ENCODE measurements at places on chromosomes 1 and 21.
A peak's percentile ranks its signal among the peaks of the same experiment; 100 is the strongest.

DNA sequence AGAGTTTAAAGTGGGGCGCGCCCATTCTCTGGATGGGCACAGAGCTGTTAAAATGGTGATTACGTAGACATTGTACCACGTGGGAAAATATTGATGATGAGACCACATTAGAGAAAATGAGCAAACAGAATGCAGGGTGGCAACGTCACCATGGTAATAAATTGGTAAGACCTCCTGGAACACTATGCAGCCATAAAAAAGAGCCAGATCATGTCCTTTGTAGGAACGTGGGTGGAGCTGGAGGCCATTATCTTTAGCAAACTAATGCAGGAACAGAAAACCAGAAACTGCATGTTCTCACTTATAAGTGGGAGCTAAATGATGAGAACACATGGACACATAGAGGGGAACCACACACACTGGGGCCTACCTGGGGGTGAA lies 53.5 kb upstream of the CLDN14 start:
- no peak for DNase-seq

- DNase-seq, result no peak
Observed at GRCh38 chr1:224616756-224617409, 766 bp downstream of the CNIH3 start.

DNA sequence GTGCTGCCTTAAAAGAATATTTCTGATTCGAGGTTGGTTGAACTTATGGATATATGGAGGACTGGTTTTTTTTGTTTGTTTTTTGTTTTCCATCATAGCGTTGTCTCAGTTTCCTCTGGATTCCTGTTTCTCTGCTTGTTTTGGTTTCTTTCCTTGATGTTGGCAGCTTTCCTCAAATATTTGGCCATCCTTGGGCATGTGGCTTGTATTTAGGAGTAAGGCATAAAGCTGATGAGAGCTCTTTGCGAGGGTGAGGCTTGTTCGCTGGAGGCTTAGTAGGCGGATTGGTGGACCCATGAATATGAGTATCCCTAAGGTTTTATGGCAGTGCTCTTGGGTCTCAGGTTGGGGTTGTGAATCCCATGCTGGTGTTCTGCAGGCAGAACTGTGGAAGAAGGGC lies 22.9 kb downstream of the DYRK1A start:
- no peak for DNase-seq

- DNase-seq, result no peak
Observed at GRCh38 chr1:111448482-111448917, 556 bp downstream of the WDR77 start.

GRCh38 chr1:203196371-203196770 lies 9.9 kb upstream of the CHI3L1 start:
- DNase-seq, result no peak

GRCh38 chr1:167663002-167663772 lies 33.2 kb downstream of the RCSD1 start:
- no peak for DNase-seq

- DNase-seq, result no peak
Observed at GRCh38 chr1:248821101-248821500, 4.6 kb downstream of the SH3BP5L start.

DNA sequence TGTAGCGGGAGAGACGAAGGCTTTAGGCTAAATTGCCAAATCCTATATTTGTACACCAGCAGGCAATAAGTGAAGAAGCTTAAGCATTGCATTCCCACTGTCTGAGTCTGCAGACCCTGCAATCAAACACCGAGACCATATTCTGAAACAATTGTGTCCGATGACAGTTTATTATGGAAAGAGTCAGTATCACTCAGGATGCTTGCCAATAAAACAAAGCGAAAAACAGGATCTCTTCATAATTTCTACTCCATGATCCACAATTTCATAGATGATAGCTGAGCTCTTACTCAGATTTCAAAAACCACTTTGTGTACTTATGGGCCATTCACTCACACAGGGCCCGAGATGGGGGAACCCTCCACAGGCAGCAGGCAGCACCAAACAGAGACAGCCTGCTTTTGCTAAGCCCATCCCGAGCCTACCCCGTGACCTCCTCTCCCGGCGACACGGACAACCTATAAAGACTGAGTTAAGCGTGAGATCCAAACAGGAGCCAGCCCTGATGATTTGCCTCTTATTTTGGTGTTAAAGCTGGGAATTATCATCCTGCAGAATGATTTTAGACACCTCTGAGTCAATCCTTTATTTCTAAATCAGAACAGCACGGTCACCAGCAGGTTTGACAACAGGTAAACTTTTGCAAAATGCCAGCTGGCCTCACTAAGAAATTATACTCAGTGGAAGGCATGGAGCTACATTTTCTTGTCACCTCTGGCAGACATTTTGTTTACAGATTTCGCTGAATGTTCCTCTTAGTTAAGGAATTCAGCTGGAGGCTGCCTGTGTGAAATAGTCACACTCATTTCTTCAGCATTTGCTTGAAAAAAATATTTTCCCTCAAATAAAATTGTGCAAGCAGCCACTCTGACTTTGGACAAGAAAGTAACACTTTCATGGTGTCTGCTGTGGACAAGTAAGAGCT lies 212.4 kb downstream of the GPATCH2 start:
- DNase-seq, result no peak

GRCh38 chr1:26164036-26164860 lies 4.5 kb downstream of the C1orf232 start:
- DNase-seq, result no peak

DNA sequence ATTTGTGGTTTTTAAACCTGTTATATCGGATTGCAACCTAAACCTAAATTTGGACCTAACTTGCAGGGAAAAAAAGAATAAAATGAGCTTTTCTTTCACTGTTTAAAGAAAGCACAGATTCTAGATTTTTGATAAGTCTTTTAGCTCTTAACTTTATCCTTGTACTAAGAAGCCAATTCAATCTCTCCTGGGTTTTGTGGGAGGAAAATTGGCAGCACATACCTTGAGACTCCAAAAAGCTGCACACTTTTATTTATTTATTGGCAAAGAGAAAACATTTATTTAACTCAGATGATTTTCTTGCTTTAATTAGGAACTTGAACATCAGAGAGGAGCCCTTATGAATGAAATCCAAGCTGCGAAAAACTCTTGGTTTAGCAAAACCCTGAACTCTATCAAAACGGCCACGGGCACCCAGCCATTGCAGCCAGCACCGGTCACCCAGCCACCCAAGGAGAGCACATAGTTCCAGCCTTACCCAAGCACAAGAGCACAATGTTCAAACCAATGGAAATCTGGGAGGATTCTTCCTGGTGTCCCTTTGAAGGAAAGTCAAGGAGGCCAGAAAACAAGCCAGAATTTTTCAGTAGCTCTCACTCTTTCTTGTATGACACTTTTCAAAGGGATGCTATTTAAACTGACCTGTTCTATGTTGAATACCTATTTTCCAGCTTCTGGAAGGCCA lies 10.1 kb upstream of the CACYBP start:
- DNase-seq, result no peak

- DNase-seq, result no peak
Observed at GRCh38 chr1:204936765-204937164, 66.1 kb downstream of the NFASC start.

GRCh38 chr1:228338521-228339051 lies 68.0 kb downstream of the TRIM11 start:
- no peak for DNase-seq

- no peak for DNase-seq
Observed at GRCh38 chr1:247557926-247558674, 9.2 kb downstream of the GCSAML start.

GRCh38 chr21:28337315-28337714 lies 655.4 kb downstream of the LTN1 start:
- peak; percentile 5 for DNase-seq

DNA sequence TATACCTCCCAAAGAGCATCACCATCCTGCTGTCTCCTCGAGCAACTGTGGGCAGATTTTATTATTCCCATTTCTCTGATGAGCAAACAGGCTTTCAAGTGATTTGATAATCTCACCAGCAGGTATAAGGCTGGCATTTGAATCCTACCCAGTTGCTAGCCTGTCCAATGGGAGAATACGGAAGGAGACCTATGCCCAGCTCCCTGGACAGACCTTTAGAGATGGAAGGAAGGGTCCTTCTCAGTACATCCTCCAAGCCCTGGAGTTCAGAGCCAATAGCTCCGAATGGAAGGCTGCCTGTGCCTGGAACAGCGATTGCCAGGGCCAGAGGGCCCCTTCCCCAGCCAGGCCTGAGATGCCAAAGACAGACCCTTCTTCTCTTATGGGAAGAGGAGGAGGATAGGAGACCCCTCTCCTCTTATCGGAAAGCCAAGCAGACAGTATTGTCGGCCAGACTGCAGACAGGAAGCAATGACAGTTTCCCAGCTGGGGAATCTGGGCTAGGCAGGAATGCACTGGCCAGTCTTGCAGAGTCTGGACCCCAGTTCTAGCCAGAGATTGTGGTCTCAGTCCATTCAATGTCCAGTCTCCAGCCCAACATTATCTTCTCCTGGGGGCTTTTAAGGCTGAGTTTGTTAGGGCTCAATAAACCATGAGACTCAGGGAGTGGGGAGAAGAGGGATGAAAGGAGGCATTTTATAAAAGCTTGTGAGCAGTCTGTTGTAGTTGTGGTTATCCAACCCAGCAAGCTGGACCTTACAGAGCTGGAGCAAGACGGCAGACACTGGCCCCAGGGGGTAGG lies 2.0 kb downstream of the IFFO2 start:
- DNase-seq, result no peak

GRCh38 chr1:100360790-100361510 lies 8.6 kb downstream of the CDC14A start:
- no peak for DNase-seq

DNA sequence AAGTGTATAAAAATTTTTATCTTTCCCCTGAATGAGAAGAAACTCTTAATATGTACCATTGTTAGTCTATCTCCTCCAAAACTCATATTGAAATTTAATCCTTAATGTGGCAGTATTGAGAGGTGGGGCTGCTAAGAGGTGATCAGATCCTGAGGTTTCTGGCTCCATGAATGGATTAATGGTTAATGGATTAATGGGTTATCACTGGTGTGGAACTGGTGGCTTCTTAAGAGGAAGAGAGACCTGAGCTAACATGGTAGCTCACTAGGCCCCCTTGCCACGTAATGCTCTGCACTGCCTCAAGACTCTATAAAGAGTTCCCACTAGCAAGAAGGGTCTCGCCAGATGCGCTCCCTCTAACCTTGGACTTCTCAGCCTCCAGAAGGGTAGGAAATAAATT lies 70.6 kb upstream of the ZBTB18 start:
- no peak for DNase-seq

DNA sequence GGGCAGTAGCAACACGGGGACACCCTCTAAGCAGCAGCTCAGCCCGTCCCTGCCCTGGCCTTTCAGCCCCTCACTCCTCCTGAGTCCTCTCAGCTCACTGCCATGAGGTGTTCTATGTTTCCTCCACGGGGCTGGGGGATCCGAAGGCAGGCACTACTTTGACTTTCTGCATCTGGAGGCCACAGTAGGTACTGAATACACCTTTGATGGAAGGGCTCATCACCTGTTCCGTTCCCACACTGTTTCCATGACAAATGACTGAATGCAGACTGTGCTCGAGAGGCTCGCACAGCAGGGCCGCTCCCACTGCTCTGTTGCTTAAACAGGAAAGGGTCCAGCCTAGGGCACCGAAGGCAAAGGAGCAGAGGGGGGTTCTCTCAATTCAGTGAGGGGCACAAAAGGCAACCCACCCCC lies 77.6 kb upstream of the DNAH14 start:
- DNase-seq, result peak; percentile 9

- no peak for DNase-seq
Observed at GRCh38 chr1:154867841-154868605, 2.1 kb downstream of the KCNN3 start.

DNA sequence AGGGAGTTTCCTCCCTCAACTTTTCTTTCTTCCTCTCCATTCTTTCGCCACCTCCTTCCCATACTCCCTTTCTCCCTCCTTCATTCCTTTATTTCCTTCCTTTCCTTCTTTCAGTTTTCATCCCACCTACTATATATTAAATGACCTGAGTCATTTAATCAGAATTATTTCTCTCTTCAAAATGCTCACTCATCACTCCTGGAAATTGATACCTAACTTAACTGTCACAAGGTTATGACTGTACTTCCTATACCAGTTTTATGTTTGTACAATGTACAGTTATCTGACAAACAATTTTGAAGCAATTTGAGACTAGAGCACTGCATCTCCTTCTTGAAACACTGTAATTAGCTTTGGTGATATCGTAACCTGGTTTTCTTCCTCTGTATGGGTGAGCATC lies 41.4 kb downstream of the NEXN start:
- no peak for DNase-seq

- DNase-seq, result no peak
Observed at GRCh38 chr1:211677659-211678058, 2.2 kb upstream of the NEK2 start.

DNA sequence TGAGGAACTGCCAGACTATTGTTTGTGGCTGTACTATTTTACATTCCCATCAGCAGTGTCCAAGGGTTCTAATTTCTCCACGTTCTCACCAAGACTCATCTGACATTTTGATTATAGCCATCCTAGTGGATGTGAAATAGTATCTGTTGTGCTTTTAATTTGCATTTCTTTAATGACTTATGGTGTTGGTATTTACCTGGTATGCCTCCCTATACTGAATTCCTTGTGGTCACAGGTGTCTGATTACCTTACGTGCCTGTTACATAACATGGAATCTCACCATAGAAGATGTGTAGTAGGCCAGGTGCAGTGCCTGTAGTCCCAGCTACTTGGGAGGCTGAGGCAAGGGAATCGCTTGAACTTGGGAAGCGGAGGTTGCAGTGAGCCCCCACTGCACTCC lies 13.5 kb downstream of the ZYG11A start:
- DNase-seq, result no peak

- DNase-seq, result no peak
Observed at GRCh38 chr1:156684227-156684782, 7.1 kb upstream of the NES start.

GRCh38 chr1:184854496-184855140 lies 100.0 kb upstream of the EDEM3 start:
- no peak for DNase-seq

GRCh38 chr1:2991753-2992495 lies 29.3 kb upstream of the ACTRT2 start:
- DNase-seq, result no peak

DNA sequence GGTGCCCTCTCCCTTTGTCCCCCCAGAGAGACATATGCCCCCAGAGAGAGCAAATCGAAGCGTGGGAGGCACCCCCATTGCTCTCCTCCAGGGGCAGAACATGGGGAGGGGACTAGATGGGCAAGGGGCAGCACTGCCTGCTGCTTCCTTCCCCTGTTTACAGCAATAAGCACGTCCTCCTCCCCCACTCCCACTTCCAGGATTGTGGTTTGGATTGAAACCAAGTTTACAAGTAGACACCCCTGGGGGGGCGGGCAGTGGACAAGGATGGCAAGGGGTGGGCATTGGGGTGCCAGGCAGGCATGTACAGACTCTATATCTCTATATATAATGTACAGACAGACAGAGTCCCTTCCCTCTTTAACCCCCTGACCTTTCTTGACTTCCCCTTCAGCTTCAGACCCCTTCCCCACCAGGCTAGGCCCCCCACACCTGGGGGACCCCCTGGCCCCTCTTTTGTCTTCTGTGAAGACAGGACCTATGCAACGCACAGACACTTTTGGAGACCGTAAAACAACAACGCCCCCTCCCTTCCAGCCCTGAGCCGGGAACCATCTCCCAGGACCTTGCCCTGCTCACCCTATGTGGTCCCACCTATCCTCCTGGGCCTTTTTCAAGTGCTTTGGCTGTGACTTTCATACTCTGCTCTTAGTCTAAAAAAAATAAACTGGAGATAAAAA lies 8.4 kb downstream of the EFNA3 start:
- no peak for DNase-seq

Measured in NCI-H748 treated with DMSO at 0.1 percent for 48 hours (cell line).